ENCODE measurements at places on chromosomes 2 and 18.

GRCh38 chr2:222563106-222563718 is 92.7 kb downstream of the FARSB start:
- no peak for DNase-seq

DNA sequence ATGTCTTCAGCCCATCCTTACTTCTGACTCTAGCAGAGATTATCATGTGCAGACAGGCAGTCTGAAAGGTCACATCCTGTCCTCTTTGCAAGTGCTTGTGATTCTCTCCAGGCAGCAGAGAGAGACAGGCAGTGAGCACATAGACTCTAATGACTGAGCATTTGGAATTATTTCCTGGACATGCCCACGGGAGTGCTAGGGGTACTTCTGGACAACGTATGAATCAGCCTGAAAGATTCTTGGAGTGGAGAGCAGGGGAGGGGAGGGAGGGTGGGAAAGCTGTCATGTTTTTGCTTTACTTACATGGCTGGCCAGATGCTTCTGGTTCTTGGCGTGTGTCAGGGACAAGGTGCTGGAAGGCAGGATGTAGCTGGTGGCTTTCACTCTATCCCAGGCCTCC is 150.6 kb downstream of the RIF1 start:
- DNase-seq: no peak

DNA sequence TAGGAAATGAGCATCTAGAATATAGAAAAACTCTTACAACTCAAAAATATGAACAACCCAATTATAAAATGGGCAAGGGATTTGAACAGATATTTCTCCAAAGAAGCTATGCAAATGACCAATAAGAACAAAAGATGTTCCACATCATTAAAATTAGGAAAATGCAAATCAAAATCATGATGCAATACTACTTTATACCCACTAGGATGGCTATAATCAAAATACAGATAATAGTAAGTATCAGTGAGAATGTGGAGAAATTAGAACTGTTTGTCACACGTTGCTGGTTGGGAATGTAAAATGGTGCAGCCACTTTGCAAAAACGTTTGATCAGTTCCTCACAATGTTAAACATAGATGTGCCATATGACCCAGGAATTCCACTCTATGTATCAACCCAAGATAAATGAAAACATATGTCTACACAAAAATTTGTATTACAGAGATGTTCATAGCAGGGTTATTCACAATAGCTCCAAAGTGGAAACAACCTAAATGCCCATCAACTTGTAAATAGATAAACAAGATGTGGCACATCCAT is 558.4 kb downstream of the SLC4A3 start:
- DNase-seq: no peak

GRCh38 chr2:8424997-8425900 is 256.6 kb upstream of the ID2 start:
- DNase-seq: no peak

GRCh38 chr2:222677981-222678380 is 6.5 kb downstream of the MOGAT1 start:
- no peak for DNase-seq

GRCh38 chr2:10911291-10912075 is at the start of gene KCNF1:
KCNF1 (plus strand) TSS chr2:10911934; CDS start chr2:10912427, 493 bp downstream.
- DNase-seq: peak; percentile 93

- no peak for DNase-seq
These were observed 1.8 kb downstream of the TLK1 start for GRCh38 chr2:171158790-171159371.

DNA sequence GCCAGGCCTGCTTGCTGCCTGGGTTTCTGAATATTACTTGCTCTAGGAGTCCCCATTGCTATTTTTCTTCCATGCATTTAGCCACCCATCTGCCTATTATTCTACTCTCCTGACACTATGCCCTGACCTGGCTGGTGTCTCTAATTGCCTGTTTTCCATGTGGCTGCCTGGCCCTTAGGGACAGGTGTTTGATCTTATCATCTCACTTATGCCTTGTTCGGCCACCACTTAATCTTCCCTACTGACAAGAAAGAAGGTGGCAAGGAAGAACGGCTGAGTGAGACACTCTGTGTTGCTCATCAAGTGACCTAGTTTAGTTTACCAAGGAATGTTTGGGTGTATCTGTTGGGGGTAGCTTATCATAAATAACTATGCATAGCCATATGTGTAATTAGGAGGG is 50.4 kb upstream of the RAPH1 start:
- no peak for DNase-seq

DNA sequence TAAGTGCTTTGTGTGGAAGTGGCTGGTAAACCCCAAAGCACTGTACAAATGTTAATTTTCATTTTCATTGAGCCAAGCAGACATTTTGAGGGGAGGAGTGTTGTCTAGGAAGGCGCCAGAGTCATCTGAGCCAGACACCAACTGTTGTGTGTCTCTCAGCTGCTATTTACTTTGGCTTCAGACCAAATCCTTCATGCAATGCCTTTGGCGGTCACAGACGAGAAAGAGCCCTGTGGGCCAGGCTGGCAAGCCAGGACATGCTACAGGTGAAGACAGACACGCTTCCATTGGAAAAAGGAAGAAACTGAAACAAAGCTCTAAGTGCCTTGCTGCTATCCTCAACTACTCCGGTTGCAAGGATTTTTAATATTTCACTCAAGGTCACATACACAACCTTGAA is 115.4 kb upstream of the CDC42EP3 start:
- DNase-seq: no peak

DNA sequence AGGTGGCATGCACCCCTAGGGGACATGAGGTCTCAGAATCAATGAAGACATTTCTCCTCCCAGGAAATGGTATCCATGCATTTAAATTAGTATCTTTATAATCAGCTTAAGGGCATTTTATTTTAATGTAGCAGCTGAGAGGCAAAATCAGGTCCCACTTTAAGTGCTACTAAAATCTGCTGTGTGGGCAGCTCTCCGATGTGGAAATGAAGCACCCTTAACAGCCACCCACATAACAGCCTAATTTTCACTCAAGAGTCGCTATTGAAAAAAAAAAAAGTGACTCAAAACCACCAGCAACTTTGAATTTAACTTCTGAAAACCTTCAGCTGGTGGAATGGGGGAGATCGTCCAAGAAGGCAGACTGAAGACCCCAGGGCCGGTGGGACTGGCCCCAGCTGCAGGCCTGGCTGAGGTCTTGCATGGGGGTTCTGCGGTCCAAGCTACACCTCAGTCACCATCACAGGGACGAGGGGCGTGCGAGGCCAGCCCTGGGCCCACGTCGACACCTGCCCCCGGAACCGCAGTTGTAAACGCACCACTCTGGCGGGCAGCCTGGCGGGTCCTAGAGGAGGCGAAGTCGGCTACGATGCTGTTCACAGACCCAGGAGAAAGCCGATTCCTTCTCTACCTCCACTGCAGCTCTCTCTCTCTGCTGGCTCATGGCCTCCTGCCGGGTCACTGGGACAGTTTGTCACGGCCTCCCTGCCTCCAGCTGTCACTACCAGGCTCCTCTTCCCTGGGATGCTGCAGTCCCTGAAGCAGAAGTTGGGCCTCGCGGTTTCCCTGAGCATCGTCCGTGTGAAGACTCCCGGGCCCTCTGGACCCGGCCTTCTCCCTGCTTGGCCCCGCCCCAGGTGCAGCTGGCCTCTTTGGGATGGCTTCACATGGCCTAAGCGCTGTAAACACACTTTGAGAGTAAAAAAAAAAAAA is 111.9 kb downstream of the KCNF1 start:
- peak; percentile 33 for DNase-seq

DNA sequence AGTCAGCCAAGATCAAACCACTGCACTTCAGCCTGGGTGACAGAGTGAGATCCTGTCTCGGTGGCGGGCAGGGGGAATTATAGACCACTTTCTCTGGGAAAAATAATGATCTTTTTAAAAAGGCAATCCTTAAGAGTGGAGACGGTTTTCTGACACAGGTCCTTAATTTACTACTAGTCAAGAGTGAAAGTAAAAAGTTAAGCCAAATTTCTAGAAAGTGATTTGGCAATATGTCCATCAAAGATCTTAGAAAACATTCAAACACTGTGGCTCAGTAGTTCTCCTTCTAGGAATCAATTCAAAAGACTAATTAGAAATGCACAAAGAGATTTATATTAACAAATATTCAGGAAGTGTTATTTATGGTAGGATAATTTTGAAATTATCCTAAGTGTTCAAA is 148.5 kb upstream of the DNMT3A start:
- no peak for DNase-seq

DNA sequence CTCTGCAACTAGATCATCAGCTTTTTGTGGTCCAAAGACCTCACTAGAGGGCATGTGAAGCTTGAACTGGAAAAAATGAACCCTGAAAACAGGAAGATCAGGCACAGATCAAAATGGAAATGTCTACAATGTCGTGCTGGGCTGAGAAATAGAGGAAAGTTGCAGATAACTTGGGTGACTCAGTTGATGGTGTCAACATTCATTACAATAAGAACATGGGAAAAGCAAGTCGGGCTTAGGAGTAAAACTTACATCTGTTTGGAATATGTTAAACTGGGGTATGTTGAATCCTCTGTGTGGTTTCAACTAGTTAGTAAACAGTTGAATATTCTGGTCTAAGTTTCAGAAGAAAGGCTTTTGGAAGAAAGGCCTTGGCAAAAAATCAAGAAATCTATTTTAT is 940.4 kb downstream of the ERBB4 start:
- no peak for DNase-seq

- no peak for DNase-seq
These were observed 166.5 kb upstream of the CXCR4 start for GRCh38 chr2:136284226-136285119.

GRCh38 chr2:174025271-174026121 is 60.3 kb upstream of the SP3 start:
- DNase-seq: peak; percentile 66

- no peak for DNase-seq
These were observed 35.9 kb downstream of the MYO5B start for GRCh38 chr18:50158866-50159653.

GRCh38 chr2:236123716-236124115 is 44.5 kb downstream of the GBX2 start:
- no peak for DNase-seq

DNA sequence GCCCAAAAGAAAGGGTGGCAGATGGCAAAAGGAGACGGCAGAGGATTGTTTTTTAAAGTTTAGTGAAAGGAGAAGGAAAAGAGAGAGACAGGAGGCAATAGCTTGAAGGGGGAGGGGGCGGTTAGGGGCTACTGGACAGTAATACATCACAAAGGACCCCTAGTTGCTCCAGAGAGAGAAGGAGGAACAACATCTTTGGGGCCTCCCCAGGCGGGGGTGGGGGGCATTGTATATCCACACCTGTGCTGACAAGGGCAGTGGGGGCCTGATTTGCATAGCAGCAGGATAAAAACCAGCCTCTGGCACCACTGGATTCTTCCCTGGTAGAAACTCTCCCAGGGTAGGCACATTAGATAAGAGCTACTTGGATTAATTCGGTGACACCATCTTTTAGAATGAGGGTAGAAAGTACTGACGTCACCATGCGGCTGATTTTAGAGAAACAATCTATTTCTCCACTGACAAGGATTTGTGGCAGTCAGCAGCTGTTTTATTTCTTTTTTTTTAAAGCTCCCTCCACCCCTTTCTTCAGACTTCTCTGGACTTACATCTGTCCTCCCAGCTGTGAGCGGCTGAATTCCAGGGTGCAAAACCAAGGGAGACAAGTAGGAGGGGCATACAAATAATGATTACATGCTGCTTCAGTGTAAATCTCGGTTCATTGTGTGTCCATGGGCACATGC is 199.8 kb upstream of the NRP2 start:
- no peak for DNase-seq

- DNase-seq: no peak
These were observed at the start of gene ASB18 for GRCh38 chr2:236264256-236264655. ASB18 (minus strand) TSS chr2:236264406; CDS start chr2:236264345, 61 bp downstream.

- DNase-seq: no peak
These were observed 127.2 kb downstream of the FHOD3 start for GRCh38 chr18:36424741-36425142.

DNA sequence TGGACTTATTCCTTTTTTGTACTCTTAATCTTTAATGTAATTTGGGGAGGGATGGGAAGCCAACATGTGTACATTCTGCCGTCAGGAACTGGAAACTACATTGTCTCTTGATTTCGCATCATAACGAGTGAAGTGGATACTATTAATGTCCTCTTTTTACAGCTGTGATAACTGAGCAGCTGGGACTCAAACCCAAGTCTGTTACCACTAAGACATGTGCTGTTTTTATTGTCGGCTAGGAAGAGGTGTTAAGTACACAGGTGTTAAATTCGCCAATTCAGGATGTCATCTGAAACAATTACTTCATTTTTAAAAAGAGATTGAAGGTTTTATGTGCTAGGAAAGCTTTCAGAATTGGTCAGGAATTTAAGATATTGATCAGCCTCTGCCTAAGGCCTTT is 6.9 kb downstream of the GMCL1 start:
- DNase-seq: no peak

GRCh38 chr18:46291149-46291548 is 187.0 kb downstream of the HAUS1 start:
- peak; percentile 23 for DNase-seq

- no peak for DNase-seq
These were observed 55.3 kb downstream of the ARHGEF4 start for GRCh38 chr2:130891966-130892365.

DNA sequence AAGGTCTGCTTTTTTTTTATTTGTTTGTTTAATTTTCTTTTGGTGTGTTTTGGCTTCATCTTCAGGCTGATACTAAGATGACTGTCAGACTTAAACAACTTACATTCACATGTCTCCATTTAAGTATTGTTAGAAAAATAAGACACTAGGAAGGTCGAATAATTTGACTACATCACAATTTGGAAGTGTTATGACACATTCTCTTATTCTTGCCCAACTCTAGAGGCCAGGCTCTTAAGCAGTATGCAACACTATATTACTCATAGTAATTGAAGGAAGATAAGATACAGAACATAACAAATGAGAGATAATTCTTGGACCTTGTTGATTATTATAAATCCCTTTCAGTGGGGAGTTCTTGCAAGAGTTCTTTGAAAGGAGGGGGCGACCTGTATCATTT is 295.3 kb upstream of the COL3A1 start:
- DNase-seq: no peak

DNA sequence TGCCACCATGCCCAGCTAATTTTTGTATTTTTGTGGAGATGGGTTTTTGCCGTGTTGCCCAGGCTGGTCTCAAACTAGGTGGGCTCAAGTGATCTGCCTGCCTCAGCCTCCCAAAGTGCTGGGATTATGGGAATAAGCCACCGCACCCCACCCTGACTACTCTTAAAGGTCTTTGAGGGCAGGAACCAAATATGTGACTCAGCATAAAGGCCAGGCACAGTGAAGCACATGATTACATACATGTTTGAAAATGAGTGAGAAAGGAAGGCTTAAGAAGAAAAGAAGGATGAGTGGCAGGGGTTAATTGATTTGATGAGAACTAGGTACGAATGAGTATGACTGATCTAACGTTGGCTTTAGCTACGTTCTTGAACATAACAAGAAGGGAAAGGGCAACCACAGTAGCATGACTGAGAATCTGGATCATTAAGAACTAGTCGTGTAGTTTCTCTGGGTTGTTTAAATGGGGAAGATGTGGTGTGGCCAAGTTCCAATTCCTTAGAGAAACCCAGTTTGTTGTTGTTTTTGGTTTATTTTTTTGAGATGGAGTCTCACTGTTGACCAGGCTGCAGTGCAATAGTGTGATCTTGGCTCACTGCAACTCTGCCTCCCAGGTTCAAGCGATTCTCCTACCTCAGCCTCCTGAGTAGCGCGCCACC is 6.8 kb downstream of the RESP18 start:
- DNase-seq: no peak

GRCh38 chr2:97926946-97927345 is 68.8 kb downstream of the TMEM131 start:
- DNase-seq: no peak

- DNase-seq: no peak
These were observed 3.9 kb downstream of the EVA1A start for GRCh38 chr2:75556679-75557366.

Measured in ecto neural progenitor cell (in vitro differentiated cells).